ACHN (cell line): ENCODE measurements at places on chromosomes 4 and X.

GRCh38 chrX:112668476-112669409 lies 11.0 kb downstream of the LHFPL1 start:
- DNase-seq = no peak

- no peak for DNase-seq
Observed at GRCh38 chr4:8285976-8286718, 16.6 kb downstream of the HTRA3 start.

DNA sequence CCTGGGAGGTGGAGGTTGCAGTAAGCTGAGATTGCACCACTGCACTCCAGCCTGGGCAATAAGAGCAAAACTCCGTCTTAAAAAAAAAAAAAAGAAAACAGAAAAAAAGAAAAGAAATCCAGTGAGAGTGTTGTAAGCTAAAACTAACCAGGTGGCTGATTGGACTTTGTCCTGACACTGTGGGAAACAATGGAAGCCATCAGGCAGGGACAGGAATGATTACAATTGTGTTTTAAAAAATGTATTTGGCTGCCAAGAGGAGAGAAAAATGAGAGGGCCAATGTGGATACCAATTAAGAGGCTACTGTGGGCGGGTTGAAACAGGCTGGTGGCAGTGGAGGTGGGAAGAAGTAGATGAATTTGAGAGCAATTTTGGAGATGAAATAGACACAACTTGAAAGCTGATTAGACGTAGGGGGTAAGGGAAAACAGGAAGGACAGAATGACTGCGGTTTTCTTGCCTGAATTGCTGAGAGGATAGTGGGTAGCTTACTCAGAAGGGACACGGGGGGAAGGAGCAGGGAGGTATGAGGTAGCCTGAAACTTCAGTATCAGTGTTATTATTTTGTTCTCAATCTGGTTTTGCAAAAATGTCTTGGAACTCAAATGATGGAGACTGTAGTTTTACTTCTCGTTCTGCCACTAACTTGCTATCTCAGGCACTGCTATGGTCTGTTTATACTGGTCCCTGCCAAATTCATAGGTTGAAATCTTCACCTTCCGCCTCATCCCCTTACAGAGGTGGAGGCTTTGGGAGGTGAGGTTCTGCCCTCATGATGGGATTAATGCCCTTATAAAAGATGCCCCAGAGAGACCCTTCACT lies 45.6 kb upstream of the CHRNA9 start:
- DNase-seq = no peak

GRCh38 chrX:25049357-25049756 lies 33.6 kb upstream of the ARX start:
- DNase-seq = no peak

GRCh38 chr4:67615119-67615518 lies 56.6 kb downstream of the STAP1 start:
- no peak for DNase-seq

DNA sequence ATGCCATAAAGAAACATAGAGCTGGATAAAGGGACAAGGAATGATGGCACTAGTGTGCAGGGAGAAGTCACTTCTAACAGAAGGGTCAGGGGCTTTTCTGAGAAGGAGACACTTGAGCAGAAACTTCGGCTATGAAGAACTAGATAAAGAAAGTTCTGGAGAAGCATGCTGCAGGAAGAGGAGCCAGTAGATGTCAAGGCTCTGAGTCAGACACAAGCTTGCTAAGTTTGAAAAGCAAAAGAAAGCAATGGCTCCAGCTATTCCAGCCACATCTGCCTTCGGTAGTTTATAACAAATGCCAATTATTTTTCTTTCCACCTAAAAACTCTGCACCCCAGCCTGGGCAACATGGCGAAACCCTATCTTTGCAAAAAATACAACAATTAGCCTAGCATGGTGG lies 7.5 kb downstream of the NUDT6 start:
- no peak for DNase-seq

DNA sequence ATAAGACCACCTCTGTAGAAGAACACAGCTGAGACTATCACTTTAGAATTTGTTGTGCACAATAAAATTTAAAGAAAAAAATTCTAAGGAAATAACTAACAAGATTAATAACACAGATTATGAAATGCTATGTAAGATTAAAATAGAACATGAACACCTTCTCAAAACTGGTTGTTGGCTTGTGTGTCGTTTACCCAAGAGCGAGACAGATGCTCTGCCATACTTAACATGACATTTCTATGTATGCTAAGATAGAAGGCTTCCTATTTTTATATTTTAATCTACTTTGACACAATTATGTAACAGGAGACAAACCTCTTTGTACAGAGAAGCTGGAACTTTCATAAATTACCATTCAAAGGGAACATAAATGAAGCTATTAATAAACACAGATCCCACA lies 30.1 kb downstream of the USP46 start:
- no peak for DNase-seq

- DNase-seq = no peak
Observed at GRCh38 chr4:186170966-186171365, 20.4 kb upstream of the CYP4V2 start.

- DNase-seq = no peak
Observed at GRCh38 chr4:159360549-159360948, 257.7 kb downstream of the RAPGEF2 start.

DNA sequence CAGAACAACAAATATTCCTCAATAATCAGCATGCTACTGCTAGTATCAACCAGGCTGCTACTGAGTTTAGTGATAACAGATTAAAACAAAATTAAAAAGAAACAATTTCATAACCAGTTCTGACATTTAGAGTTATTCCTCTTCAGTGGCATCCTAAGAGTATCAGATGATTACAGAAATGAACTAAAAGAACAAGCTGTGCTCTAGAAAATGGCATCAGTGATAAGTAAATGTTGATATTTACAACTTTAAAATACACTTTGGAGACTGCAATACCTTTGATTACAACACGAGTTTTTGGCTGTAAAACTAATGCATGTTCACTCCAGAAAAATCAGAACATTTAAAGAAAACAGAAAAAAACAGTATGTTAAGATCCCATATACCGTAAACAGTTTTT lies 72.9 kb downstream of the ADGRA3 start:
- no peak for DNase-seq

DNA sequence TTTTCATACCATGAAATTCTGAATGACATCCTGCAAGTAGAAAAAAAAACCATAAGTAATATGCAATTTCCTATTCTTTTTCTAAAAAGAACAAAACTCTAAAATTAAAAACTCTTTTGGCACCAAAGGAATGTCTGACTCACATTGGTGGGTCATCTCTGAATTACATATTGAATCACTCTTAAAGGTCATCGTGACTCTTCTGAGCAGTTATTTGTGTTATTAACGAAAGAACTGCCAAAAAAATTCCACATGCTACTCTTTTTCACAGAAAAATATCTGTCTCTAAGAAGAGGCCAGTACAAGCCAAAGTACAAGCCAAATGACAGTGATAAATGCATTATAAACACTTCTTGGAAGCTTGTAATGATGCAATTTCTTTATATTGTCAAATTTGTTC lies 282.2 kb downstream of the GUCY2F start:
- no peak for DNase-seq

- DNase-seq = peak; percentile 78
Observed at GRCh38 chr4:20418861-20419451, 167.3 kb downstream of the SLIT2 start.
